Esophagus mucosa (tissue), 1 donor: ENCODE measurements at places on chromosomes 2 and 18. TPM values are rescaled to one million over a fixed set of nuclear protein-coding genes. Genes with fewer than 3 reads are reported as not detected.

Gene FOXI3
- total RNA-seq: not detected

Gene CXCR1
- total RNA-seq: 0.72 TPM

Gene ITPRIPL1
- 1.8 TPM for total RNA-seq

Gene FBXO36
- 1.8 TPM for total RNA-seq

DNA sequence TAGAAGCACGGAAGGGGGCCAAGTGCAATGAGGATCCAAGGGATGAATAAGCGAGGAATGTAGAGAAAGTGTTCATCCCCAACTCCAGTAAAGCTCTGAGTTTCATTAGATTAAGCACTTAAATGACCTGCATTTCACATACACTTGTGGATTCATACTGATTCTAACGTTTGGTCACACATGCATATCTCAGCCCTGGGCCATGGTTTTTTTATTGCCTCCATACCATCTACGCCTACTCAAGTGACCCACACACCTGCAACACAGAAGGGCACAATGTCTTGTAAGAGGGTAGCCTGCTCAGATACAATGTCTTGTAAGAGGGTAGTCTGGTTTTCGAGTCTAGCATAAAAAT, 566 bp upstream of the MRPS5 start:
- ATAC-seq: peak; percentile 4

GRCh38 chr2:8441986-8442385, 239.9 kb upstream of the ID2 start:
- no peak for ATAC-seq

DNA sequence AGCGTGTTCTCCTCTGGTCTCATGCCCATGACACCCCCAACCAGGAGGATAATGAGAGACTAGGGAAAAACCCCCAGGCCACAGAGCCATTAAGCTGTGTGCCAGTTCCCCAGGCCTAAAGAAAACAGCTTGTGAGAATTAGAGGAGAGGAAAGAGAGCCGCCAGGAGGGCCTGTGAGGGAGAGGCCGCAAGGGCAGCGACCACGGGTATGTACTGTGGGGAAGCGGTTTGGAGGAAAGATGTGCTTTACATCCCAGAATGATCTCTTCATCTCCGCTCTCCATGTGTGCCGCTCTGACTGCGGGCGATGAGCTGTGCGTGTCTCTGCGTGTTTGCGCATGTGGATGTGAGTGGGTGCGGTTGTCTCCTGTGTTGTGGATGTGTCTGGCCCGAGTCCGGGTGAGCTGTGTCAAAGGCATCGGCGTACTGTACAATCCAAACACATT, 82.9 kb downstream of the DYSF start:
- ATAC-seq: peak; percentile 71

- no peak for ATAC-seq
Measured at GRCh38 chr2:141728142-141728541, 402.7 kb downstream of the LRP1B start.

- no peak for ATAC-seq
Measured at GRCh38 chr2:48527226-48527885, 2.6 kb upstream of the STON1 start.

GRCh38 chr2:174568425-174568824, 29.2 kb downstream of the WIPF1 start:
- ATAC-seq: no peak

- ATAC-seq: no peak
Measured at GRCh38 chr2:18167871-18168270, 289.4 kb downstream of the KCNS3 start.

- no peak for ATAC-seq
Measured at GRCh38 chr18:10030816-10031541, 117.2 kb downstream of the VAPA start.
